Activated CD8-positive, alpha-beta memory T cell treated with anti-CD3 and anti-CD28 coated beads, Interleukin-2, amount 50 U/mL, for 48 hours (primary cell): ENCODE measurements at places on chromosomes 12 and 14.

DNA sequence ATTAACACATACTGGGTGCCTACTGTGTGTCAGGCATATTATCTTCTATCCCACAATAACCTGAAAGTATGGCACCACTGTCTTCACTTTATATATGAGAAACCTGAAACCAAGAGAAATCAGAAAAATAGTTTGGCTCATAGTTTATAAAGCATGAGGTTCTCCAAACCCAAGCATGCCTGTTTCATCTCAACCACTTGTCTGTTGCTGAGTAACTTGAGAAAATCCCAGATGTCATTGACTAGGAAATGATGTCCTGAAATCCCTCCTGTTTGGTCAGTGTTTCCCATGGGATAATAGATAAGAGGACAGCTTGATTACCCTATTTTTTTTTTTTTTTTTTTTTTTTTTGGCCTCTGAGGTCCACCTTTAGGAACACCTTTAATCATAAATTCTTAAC is 2.6 kb upstream of the IFNG-AS1 start:
- DNase-seq, result no peak

DNA sequence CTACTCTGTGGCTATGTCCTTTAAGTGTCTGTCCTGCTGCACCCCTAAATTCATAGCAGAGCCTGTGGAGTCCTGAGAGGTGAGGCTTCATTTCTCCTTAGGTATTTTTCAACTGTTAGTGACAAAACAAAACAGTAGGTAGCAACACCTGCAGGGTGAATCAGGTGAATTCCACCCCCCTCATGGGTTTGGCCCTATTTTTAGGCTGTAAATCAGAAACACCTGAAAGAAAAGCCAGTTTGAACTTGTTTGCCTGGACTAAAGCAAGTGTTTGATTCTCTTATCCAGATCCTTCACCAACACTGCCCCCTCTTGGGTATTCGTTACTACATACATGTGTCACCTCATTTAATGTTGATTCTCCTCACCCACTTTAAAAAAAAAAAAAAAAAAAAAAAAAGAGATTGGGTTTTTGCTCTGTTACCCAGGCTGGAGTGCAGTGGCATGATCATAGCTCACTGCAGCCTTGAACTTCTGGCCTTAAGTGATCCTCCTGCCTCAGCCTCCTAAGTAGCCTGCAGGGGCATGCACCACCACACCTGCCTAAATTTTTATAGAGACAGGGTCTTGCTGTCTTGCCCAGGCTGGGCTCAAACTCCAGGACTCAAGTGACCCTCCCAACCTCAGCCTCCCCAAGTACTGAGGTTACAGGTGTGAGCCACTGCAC is 10.3 kb downstream of the TBPL2 start:
- no peak for DNase-seq

DNA sequence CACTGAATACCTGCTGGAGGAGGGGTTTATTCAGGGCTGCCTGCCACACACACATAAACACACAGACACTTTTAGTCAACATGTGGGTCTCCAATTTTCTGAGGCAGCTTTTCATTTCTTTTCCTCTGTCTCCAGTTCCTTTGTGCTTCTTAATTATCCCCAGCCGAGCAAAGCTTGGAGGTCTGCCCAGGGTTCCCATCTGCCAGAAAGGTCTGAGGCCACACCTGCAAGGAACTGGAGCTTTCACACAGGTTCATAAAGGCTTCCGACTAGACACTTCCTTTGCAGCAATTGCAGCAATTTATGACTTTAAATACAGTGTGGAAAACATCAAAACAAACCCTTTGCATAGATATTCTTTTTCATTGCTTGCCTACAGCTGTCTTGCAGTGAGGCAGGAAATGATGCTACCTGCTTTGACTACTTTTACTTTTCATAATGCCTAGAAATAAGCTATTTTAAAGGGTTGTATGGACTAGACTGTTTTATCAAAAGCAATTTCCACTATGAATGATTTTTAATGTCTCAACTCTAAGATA is 1318.9 kb downstream of the AACS start:
- no peak for DNase-seq

DNA sequence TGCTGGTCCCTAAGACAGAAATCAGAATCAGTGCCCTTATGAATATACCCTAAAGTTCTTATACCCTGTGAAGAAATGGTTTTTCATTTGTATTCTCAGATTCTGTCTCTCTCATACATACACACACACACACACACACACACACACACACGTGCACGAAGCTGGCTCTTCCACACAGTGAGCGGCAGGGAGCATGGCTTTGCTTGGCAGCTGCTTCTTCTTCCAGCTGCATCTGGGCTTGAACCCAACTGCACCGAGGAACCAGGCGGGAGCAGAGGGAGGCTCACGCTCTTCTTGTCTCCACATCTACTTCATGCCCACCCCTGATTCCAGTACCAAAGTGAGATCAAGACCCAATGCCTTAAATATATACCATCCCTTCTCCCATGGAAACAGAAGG is 19.4 kb downstream of the GRIN2B start:
- no peak for DNase-seq

- no peak for DNase-seq
These were observed 11.6 kb upstream of the FAM177A1 start for GRCh38 chr14:35034440-35034833.

DNA sequence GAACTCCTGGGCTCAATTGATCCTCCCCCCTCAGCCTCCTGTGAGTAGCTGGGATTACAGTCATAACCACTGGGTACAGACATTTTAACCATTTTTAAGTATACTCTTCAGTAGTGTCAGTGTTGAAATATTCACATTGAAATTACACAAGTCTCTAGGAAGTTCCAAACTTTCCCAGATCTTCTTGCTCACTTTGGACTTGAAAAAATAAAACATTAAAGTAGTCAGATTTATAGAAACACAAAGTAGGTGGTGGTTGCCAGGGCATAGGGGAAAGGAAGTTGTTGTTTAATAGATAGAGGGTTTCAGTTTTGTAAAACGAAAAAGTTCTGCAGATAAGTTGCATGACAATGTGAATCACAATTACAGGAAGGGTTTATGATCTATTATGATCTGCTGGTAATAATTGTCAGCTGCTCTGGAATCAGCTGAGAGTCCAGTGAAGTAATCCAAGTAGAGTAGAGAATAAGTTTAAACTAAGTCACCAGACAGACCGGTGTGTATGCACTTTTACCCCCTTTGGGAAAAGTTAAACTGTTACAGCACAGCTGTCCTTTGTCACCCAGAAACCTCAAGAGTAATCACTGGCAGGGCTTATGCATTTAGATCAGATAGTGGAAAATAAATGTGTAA is 27.4 kb downstream of the PCNX1 start:
- no peak for DNase-seq

- no peak for DNase-seq
These were observed 90.9 kb upstream of the MANSC4 start for GRCh38 chr12:27870939-27871338.

DNA sequence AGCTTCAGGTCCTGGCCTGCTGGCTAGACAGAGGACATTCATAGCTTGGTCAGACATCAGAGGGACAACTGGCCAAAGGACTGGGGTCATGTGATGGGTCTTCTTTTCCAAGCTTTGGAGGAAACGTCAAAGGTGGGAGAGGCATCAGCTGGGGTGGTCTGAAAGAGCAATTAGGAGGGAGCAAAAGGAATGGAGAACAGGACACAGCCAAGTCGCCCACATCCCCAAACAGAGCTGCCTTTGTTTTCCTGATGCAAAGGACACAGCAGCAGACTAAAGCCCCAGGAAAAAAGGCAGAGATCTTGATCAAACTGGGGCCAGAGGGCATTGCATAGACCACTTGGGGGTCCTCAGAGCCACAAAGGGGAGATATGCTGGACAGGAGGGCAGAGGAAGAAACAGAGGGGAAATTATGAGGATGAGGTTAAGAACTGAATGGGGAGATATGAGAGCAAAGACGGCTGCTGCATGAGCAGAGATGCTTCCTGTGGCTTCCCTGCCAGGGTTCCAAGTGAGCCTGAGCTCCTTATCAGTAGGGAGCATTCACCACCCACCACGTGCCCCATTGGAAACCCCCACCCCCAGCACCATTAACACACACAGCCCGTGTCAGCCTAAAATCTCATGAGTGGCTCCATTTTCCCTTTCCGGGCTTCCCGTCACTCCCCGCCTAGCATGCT is 62.4 kb downstream of the ANO2 start:
- no peak for DNase-seq
